ENCODE measurements at places on chromosomes 5 and 9.
A peak's percentile ranks its signal among the peaks of the same experiment; 100 is the strongest.

GRCh38 chr9:120885958-120886357, 9.0 kb upstream of the PHF19 start:
- DNase-seq: no peak

DNA sequence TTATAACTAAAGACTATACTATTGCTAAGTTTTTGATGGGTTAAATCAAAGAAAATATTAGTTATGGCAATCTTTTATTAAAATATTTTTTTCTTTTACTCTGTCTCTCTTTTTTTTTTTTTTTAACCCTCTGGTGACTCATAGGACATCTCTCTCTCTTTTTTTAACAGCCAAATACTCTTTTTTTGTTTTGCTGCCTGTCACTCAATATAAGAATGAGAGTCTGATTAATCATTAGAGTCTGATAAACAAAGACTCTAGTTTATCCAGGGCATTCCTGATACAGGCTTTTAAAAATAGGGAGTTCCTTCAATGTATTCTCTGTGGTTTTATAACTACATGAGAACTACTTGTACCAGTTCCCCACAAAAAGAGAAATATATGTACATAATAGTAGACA, 77.3 kb downstream of the SLC38A9 start:
- DNase-seq: no peak

- DNase-seq: no peak
Measured at GRCh38 chr9:89639367-89639795, 34.6 kb downstream of the GADD45G start.

GRCh38 chr9:92641092-92641809, 28.7 kb downstream of the IPPK start:
- DNase-seq: no peak

- DNase-seq: no peak
Measured at GRCh38 chr9:123912167-123912897, 17.6 kb downstream of the DENND1A start.

GRCh38 chr5:97243353-97243752, 60.3 kb upstream of the RIOK2 start:
- DNase-seq: no peak

- DNase-seq: no peak
Measured at GRCh38 chr5:53335115-53335514, 145.3 kb upstream of the FST start.

DNA sequence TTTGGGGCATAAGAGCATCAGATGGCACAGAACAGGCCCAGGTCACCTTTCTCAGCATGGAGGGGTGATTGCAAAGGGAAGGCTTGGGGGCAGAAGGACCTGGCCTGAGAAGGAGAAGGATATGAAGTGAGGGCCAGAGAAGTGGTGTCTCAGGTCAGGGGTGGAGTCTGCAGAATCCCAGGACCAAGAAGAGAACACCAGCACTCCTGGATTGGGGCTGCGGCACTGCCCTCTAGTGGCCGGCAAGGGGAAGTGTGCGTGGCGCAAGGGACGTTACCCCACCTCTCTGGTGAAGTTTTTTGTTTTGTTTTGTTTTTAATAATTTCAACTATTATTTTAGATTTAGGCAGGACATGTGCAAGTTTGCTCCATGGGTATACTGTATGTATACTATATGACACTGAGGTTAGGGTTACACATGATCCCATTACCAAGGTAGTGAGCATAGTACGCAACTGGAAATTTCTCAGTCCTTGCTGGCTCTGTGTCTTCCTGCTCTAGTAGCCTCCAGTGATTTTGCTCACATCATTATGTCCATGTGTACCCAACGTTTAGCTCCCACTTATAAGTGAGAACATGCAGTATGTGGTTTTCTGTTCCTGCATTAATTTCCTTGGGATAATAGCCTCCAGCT, 1548.6 kb downstream of the EFNA5 start:
- DNase-seq: peak; percentile 7

GRCh38 chr9:129423216-129423615, 197.7 kb downstream of the C9orf50 start:
- no peak for DNase-seq

DNA sequence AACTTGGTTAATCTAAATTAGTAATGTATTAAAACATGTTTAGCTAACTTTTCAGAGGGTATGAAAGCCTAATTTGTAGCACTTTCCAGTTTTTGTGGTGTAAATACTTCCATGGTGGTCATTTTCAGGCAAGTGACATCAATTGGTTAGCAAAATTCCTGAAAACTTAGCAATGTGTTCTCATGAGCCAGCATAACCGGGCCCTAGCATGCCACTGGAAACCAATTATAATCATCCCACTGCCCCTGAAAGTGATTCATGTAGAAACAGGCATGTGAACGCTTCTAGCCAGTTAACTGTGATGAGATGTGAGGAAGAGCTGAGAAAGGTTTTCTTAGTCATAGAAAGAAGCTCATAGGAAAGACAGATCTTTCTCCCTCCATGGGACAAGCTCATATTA, 417.2 kb downstream of the TLR4 start:
- DNase-seq: no peak

GRCh38 chr5:173855162-173855994, 32.8 kb upstream of the CPEB4 start:
- DNase-seq: no peak

DNA sequence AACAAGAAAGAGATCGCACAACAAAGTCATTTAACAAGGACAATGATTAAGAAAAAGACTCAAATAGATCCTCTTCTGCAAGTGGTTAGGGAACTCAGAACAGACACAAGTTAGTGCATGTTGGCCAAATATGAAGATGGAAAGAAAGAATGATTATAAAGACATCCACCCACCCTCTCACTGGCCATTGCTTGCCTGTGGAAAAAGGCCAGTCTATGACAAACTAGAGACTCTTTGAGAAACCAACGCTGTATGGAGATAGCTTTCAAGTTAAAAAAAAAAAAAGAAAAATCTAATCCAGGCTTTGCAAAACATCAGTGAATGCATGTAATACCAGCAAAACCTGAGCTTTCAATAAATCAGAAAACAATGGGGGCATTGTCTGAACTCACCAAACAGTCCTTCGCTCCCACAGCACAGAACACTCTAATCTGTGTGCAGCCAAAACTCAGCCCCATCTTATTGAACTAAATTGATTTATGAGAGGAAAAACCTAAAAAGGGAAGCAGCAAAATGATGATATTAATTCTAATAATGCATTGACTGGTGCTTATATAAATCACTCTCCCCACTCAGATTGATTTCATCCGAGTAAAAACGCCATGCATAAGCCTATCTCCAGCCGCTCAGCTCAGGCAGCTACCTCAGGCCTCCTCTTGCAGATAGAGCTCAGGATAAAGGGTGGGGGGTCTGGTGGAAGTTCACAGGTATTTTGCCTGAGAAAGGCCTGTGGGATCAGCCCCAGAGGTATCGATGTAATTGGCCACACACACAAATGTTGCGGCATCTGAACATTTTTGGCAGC, 547.1 kb downstream of the CCDC171 start:
- DNase-seq: no peak

- DNase-seq: no peak
Measured at GRCh38 chr9:19492775-19493173, 84.0 kb downstream of the ACER2 start.

- no peak for DNase-seq
Measured at GRCh38 chr5:54570916-54571315, 53.4 kb downstream of the SNX18 start.

GRCh38 chr5:66829826-66830225, 233.6 kb downstream of the MAST4 start:
- no peak for DNase-seq

- no peak for DNase-seq
Measured at GRCh38 chr5:132668706-132669454, 4.9 kb upstream of the IL4 start.

DNA sequence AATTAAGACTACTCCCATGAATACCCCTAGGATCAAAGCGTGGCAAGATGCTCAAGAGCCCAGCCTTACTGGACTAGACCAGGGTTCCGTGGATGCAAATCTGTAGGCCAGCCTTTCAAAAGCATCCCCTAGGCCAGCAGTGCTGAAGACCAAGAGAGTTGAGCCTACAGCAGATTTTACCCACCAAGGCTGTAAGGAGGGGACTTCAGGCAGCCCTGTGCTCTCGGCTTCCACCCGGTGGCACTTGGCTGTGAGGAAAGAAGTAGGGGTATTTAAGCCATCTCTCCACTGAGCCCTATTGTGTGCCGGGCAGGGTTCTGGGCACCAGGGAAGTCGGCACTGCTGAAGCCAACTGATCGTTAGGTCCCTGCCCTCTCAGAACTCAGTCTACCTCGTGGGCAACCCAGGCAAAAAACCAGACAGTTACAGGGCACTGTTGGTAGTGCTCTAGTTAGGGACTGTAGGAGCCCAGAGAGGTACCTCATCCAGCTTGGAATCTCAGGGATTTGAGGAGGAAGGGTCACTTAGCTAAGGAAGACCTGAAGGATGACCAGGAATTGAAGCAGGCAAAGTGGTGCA, 25.5 kb downstream of the TCF7 start:
- DNase-seq: no peak

DNA sequence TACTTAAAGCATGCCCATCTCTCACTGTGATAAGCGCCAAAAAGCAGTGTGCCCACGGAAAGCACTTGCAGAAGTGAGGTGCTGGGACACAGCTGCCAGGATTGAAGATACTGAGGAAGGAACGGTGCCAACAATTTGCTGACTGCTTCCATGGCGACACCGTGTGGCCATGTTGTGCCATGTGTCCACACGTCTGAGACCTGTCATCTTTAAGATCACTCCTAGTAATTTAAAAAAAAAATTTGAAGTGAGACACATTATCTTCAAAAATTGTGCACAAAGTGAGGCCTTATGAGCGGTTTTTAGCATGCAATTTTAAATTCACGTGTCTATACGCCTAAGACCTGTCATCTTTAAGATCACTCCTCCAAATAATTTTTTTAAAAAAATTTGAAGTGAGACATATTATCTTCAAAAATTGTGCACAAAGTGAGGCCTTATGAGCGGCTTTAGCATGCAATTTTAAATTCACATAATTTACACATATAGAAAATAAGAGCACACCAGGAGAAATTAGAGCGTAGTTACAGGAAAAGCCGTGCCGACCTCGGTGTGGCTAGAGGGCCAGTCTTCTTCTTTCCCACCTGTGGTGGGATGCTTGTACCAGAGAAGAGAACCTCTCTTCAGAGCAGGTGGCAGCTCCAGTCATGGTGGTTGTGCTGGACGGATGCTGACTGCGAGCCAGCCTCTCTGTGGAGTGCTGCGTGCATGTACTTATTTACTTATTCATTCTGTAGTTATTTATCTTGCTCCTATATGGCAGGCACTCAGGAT, 21.4 kb upstream of the FLT4 start:
- no peak for DNase-seq

- DNase-seq: peak; percentile 66
Measured at GRCh38 chr9:126661521-126662251, 48.0 kb downstream of the LMX1B start.

DNA sequence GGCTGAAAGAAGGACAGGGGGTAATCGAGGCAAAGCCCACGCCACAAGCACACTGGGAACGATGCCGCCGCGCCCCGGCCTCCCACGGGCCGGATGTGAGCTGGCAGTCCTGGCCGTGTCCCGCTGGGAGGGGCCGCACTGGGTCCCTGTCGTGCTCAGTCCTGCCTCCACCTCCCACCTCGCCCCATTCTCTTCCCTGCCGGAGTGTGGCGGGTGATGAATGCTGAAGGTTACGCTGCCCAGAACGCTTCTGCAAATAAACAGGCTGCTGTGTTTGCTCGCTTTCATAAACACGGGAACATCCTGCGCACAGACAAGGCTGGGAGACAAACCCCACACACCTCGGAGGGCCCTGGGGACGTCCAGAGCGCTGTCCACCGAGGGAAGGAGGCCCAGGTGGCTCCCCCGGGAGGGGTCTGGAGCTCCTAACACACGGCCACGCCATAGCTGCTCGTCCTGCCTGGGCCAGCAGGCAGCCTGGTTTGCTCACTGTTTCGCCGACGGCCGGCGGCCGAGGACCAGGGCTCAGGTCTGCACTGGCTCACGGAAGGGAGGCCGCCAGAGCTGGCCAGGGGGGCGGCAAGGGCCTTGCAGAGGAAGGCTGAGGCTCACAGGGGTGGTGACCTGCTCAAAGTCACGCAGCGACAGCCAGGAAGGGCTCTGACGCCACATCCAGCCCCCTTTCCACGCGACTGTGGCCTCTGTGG, 2.3 kb downstream of the DNLZ start:
- DNase-seq: no peak

- no peak for DNase-seq
Measured at GRCh38 chr9:137423514-137424291, 510 bp downstream of the NOXA1 start.

- DNase-seq: no peak
Measured at GRCh38 chr5:12865529-12865928, 961.3 kb upstream of the CTNND2 start.

- DNase-seq: no peak
Measured at GRCh38 chr9:121885345-121885901, 207.7 kb downstream of the TTLL11 start.

DNA sequence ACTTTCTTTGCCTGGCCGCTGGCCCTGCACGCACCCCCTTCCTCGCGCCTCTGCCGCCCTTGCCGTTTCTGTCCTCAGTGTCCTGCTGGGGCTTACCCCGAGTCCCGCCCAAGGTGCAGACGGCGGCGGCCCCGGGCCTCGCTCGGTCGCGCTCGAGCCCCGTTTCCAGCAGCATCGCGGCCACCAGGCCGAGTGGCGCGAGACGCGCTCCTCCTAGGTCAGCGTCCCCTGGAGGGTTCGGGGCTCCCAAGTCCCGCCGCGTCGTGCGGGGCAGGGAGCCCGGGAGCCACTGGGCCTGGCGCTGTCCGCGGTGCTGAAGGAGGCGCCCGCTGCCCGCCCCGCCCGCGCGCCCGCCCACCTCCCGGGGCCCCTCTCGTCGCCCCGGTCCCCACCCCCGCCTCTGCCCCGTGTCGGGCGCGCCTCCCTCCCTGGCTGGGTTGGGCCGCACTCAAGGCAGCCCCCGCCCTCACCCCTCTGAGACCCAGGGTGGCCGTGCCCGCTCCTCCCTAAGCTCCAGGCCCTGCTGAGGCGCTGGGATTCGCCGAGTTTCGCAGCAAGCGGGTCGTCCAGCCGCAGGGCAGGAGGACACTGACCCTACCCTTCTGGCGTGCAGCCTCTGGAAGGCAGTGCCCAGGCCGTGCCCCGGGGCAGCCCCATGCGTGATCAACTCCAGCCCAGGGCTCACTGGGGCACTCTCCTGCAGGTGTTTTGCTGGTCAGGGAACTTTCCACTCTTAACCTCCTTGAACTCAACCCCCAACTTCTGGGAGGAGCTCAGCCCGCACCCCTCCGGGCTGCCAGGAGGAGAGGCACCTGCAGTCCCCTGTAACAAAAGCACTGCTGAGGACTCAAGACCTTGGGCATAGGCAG, at the start of gene LHX3:
Gene LHX3 (minus strand): TSS at position 291 of the 869 bp plus-strand sequence. CDS start 116 bp downstream, at position 175.
- no peak for DNase-seq

DNA sequence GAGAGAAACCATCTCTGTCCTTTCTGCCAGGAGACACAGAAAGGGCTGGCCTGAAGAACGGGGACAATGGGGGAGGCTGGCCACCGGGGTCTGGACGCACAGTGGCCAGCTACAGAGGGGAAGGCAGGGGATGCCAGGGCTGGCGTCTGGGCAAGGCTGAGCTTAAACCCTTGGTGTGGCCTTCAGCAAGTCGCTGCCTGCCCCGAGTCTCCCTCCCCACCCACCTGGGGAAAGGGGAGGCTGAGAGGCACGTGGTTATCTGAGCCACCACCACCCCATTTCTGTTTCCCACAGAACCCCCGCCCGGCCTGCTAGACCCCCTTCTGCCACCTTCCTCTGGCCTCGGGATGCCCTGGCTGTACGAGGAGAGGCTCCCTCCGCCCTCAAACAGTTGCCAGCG, 115.3 kb downstream of the VAV2 start:
- no peak for DNase-seq
